ENCODE measurements at places on chromosomes 12 and 14.

DNA sequence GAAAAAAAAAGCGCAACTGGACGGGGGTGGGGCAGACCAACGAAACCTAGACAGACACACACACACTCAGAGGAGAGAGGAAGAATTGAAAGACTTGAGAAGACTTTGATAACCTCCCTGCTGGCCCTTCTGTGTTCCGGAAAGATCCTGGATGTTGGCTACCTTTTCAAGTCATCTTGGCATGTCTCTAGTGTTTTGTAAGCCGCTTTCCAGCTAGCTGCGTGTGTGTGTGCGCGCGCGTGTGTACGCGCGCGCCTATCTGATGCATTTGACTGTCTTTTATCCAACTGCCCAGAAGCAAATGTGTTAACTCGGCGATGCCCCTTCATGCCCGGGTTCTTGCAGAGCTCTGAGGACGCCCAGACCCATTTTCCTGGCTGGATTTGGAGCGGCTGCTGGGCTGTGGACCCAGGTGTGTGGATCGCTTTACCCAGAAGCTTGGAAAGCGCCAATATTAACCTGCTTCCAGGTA is 664 bp downstream of the LRFN5 start:
- DNase-seq: no peak

- no peak for DNase-seq
Observed at GRCh38 chr14:52987514-52987913, 36.7 kb upstream of the FERMT2 start.

DNA sequence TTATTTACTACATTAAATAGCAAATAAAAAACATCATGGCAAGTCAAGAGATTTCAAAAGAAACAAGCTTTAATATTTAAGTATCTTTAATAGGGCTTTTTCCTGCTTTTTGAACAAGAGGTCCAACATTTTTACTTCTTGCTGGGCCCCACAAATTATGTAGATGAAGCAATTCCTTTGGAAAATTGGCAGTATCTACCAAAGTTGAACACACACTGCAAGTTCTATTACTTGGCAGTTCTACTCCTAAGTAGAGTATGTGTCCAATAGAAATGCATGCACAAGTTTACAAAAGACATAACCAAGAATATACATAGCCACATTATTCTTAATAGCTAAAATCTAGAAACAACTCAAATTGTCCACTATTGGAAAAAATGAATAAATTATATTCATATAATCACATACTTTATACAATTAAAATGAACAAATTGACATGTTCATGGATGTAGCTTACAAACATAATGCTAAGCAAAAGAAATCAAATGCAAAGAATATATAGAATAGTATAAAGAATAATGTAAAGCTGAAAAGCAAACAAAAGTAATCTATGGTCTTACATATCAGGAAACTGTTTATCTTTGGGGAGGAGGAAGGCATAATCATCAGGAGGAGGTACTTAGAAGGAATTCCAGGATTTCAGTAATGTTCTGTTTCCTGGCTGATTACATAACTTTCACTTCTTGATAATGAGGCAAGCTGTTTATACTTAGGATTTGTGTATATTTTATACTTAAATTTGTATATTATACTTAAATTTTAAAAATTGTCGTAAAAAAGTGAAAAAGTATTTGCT is 6.5 kb upstream of the TMBIM4 start:
- DNase-seq: no peak

GRCh38 chr12:45446013-45446412 is 230.1 kb downstream of the ANO6 start:
- DNase-seq: no peak
